ENCODE measurements at places on chromosomes 4 and X.

DNA sequence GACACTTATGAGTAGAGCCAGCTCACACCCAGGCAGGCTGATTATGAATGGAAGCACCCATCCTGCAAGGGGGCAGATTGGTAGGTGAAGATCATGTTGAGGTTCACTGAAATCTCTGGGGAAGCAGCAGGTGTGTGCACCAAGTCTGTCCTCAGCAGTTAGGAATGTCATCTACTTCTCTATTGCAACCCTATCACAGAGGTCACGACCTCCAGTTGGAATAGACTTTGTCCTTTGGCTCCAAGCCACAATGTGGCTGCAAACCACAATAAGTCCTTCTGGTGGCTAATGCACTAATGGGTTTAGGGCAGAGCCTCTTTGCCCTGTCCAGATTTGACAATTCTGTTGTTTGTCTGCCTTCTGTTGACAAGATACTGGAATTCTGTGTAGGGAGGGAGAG, 1056.7 kb downstream of the PCDH19 start:
- DNase-seq = no peak

DNA sequence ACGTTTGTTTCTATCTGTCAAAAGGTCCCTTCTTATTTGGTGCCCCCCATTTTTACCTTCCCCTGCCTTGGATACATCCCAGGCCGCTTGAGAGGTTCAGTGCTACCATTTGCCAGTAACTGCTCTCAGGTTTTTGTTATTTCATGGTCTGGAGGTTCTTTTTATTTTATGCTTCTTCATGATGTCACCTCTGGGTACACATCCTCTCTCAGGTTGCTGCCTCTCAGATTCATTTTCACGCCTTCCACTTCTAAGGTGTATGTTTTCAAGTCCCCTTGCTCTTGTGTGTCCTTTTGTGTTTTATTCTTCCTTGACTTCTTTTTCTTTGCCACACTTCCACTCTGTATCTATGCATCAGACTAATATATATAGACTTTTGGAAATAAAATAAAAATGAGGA, 640.1 kb upstream of the AADAT start:
- DNase-seq = no peak

- no peak for DNase-seq
Observed at GRCh38 chr4:80171656-80172055, 25.6 kb upstream of the PRDM8 start.

- no peak for DNase-seq
Observed at GRCh38 chrX:135982860-135983259, 2.4 kb upstream of the SLC9A6 start.

GRCh38 chrX:70434914-70435586, 9.6 kb upstream of the DLG3 start:
- no peak for DNase-seq

GRCh38 chr4:152417673-152418072, 118.2 kb downstream of the FBXW7 start:
- no peak for DNase-seq

DNA sequence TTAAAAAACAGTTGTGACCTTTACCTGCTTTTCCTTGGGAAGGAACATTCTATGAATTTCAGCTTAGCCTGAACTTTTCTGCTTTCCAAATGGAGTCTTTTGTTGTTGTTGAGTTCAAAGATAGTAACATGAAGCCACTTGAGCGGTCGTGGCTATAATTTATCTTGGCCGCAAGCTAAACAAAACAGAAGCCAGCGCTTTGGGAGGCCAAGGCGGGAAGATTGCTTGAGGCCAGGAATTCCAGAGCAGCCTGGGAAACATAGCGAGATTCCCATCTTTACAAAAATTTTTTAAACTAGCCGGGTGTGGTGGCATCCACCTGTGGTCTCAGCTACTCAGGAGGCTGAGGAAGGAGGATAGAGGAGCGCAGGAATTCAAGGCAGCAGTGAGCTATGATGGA, 29.9 kb downstream of the TKTL1 start:
- no peak for DNase-seq

GRCh38 chr4:7933651-7934510, 5.8 kb downstream of the AFAP1 start:
- DNase-seq = no peak

DNA sequence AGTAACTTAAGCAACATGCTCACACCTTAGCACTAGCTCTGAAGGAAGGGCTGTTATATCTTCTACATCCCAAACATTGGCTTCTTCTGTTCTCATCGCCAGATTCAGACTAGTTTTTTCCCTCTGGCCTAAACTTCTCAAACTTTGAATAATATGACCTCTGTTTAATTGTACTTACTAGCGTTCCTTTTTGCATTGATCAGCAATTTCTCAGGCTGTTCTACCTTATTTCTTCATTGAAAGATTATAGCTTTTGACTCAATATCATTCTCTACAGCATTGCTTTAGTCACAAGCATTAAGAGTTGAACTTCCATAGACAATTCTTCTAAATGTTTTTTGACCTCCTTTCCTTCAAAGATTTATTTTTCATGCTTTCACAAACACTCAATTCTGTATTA, 659.2 kb downstream of the PCDH7 start:
- DNase-seq = no peak

DNA sequence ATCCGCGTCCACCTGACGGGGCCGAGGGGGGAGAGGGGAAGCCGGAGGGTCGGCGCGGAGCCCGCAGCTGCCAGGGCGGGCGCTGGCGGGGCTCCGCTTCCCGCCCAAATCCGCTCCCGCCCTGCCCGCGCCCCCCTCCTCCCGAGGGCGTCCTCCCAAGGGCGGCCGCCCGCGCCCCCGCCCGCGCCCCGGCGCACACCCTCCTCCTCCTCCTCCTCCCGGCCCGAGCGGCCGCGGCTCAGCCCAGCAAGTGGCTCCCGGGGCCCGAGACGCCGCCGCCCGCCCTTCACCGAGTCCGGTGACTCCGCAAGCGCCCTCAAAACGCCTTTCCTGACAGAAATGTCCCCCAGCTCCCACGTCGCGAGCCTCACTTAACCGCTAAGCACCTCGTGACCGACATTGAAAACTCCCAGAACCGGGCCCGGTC, 487 bp downstream of the HMGB2 start:
- peak; percentile 3 for DNase-seq

DNA sequence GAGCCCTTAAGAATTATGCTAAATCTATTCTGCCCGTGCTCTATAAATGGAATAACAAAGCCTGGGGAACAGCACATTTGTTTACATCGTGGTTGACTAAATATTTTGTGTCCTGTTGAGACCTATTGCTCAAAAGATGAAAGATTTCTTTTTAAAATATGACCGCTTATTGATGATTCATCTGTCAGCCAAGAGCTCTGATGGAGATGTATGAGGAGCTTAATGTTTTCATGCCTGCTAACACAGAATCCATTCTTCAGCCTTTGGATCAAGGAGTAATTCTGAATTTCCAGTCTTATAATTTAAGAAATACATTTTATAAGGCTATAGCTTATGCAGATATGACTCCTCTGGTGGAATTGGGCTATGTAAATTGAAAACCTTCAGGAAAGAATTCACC, 271.3 kb upstream of the FAT4 start:
- no peak for DNase-seq

- DNase-seq = no peak
Observed at GRCh38 chr4:118346495-118346894, 6.3 kb downstream of the PRSS12 start.

DNA sequence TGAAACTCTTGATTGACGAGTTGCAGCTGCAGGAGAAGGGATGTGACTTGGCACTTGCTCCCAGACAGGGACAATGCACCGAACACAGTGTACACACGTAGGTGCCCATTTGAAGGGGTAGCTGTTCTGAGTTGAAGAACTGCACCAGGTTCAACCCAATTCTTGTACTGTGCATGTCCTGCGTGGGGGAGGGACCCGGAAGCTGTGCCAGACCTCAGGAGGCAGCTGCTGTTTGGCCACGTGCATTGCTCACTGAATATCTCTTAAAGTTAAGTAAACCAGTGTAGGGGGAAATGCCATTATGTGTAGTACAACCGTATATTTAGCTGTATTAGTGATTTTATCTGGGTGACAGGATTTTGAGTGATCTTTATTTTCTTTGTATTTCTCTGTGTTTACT, 12.0 kb upstream of the RBBP7 start:
- DNase-seq = no peak

DNA sequence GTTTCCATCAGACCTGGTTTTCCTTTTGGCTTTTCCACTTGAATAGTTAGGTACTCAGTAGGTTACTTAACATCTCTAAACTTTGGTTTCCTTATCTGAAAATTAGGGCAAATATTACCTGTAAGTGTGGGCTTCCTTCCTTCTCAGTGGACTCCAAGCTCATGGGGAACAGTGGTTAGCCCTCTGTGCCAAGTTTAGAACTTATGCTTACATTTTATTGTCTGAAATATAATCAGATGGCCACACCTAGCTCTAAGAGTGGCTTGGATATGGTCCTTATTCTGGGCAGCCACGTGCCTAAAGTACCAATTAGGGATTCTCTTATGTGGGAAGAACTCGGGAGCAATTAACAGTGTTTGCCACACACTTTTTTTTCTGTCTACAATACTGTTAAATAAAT, 133.9 kb downstream of the UCHL1 start:
- no peak for DNase-seq

- DNase-seq = no peak
Observed at GRCh38 chr4:127624173-127624572, 8.6 kb upstream of the INTU start.

DNA sequence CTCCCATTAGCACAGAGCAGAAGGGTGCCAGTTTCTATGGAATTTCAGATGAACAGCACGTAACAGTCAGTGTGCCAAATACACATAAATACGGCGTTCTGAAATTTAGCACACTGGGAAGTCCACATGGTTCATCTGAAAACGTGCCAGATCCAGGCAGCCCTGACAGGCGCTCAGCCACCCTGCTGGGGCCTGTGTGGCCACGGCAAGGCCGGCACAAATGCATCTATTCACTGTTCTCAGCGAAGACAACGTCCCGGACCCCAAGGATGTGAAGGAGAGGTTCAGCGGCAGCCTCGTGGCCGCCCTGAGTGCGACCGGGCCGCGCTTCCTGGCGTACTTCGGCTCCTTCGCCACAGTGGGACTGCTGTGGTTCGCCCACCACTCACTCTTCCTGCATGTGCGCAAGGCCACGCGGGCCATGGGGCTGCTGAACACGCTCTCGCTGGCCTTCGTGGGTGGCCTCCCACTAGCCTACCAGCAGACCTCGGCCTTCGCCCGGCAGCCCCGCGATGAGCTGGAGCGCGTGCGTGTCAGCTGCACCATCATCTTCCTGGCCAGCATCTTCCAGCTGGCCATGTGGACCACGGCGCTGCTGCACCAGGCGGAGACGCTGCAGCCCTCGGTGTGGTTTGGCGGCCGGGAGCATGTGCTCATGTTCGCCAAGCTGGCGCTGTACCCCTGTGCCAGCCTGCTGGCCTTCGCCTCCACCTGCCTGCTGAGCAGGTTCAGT, 15.6 kb downstream of the DGKQ start:
- DNase-seq = no peak

DNA sequence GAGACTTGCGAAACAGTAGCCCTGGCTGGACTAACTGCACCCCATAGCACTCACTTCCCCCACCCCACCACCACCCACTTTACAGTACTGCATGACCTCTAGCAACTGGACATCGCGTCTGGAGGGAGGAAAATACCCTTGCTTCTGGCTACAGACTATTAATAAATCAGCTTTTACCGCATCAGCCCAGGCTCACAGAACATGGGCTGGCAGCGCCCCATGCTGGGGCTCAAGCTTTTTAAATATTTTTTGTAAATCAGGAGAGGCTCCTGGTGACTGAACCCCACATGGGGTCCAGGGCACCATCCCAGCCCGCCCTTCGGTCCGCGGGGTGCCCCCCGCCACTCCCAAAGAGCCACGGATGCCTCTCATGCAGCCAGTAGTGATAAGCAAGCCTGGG, 2.7 kb downstream of the HS6ST2 start:
- DNase-seq = no peak

DNA sequence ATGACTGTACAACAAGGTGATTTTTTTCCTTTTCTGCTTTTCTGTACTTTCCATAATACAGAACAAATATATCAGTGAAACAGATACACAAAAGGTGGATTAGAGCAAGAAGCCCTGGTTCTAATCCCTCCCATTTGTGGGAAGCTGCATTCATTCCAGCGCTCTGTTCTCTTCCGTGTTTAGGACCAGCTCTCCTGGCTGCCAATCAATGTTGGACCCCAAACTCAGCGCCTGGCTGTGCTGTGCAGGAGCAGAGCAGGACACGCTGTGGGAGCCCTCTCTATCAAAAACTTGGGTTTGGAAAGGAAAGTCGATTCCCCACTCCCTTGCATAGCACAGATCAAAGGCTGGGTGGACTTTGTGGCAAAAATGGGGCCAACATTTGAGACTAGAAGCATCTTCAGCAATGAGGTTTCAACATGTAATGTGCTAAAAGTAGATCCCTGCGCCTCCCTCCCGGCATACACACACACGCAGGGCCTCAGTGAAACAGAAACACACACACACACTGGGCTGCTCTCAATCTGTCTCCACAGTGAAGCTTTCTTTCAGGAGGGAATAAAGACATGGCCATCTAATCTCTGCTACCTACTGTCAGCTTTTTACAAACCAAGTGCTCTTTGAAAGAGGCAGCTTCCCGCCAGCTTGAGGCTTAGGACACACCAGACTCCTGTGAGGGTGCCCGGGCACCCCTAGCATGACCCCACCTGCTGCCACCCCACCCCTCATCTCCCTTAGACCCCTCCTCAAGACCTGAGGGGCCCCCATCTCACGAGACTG, 12.2 kb downstream of the WDR1 start:
- no peak for DNase-seq

- no peak for DNase-seq
Observed at GRCh38 chrX:46860557-46860956, 23.7 kb downstream of the RP2 start.

DNA sequence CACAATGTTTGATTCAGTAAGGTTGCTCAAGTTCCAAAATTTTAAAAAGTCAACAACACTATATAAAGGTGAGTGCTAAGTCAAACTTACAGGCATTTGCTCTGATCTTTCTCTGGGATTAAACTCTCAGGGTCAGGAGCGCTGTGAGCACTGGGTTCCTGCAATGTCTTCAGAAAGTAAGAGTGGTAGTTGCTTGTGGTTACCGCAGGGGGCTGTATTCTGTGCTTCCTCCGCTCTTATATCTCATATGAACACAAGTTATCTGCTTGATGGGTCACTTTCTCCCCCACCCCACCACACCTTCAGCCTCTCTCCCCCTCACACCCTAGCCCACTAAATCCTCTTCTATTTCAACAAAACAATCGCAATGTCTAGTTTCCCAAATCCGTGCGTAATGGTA, 116.4 kb upstream of the IGSF1 start:
- DNase-seq = no peak

DNA sequence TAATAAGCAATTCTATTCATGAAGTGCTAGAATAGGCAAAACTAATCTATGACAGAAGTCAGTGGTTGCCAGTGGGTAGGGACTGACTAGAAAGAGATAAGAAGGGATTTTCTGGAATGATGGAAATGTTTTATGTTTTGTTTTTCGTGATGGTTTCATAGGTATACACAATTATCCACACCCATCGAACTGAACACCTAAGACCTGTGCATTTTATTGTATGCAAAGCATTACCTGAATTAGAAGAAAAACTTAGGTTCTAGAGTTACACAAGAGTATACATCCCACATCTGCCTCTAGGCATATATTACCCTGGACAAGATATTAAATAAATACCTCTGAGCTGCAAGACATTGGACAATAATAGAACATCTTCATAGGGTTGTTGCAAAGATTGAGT, 205.2 kb downstream of the SOWAHB start:
- no peak for DNase-seq

Data from NCI-H187 (cell line).